ENCODE measurements at places on chromosomes 16 and 17. TPM values are rescaled to one million over a fixed set of nuclear protein-coding genes. Genes with fewer than 3 reads are reported as not detected.

CDH11 gene
- 32.8 TPM for total RNA-seq

GRCh38 chr16:67241008-67241900 is 6.0 kb downstream of the FHOD1 start:
- H3K27me3 ChIP-seq, result no peaks in the 10 kb centered on the region
- H3K27ac ChIP-seq, result peak overlapping the region; percentile 75
- no peaks in the 10 kb centered on the region for H3K36me3 ChIP-seq
- DNase-seq, result no peak

GRCh38 chr17:27939474-27940465 is 46.6 kb upstream of the LYRM9 start:
- H3K4me3 ChIP-seq, result no peak overlapping the region
- no peaks in the 10 kb centered on the region for H3K36me3 ChIP-seq
- no peak for DNase-seq
- H3K27ac ChIP-seq, result no peak overlapping the region
- no peaks in the 10 kb centered on the region for H3K4me1 ChIP-seq
- H3K27me3 ChIP-seq, result no peaks in the 10 kb centered on the region

WNT3 gene
- total RNA-seq, result 7.7 TPM

- no peak for DNase-seq
- no peaks in the 10 kb centered on the region for H3K36me3 ChIP-seq
- no peaks in the 10 kb centered on the region for H3K27me3 ChIP-seq
- H3K4me1 ChIP-seq, result peaks cover 2% of the 10 kb centered on the region
These were observed 2.1 kb downstream of the ITGB4 start for GRCh38 chr17:75723171-75723930.

DNA sequence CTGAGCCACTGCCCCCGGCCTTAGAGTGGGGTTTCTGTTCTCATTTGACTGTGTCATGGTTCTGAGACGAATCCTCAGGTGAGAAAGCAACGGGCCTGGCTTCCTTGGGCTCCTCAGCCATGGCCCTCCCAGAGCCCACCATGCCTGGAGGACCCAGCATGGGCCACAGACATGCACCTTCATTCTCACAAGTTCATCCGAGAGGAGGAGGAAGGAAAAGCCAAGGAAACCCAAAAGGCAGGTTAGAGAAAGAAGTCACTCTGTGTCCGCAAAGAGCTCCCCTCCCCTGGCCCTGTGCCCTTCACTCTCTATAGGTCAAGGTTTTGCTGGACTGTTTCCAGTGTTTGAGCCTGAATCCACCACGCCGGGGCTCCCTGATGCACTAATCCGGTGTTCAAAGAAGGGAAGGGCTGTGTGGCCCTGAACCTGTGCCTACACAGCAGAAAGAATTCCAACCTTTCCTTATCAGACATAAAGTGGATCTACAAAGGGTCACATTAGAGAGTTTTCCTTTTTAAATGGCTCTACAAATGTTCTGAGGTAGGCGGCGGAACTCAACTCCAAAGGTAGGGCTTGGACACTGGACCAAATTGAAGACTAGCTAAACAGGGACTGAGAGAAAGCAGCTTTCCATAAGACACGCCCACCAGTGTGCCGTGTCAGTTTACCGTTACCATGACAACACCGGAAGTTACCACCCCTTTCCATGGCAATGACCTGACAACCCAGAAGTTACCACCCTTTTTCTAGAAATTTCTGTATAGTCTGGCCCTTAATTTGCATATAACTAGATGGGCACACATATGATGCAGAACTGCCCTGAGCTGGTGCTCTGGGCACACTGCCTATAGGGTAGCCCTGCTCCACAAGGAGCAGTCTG is 15.9 kb upstream of the PECAM1 start:
- H3K27me3 ChIP-seq, result no peaks in the 10 kb centered on the region
- no peaks in the 10 kb centered on the region for H3K36me3 ChIP-seq
- no peak overlapping the region for H3K4me3 ChIP-seq
- no peak for DNase-seq
- H3K4me1 ChIP-seq, result peaks cover 23% of the 10 kb centered on the region
- H3K27ac ChIP-seq, result no peak overlapping the region

CBX2 gene
- 30.7 TPM for total RNA-seq

GRCh38 chr16:11135464-11135973 is 120.5 kb downstream of the SOCS1 start:
- H3K36me3 ChIP-seq, result no peaks in the 10 kb centered on the region
- H3K27me3 ChIP-seq, result no peaks in the 10 kb centered on the region
- H3K27ac ChIP-seq, result no peak overlapping the region
- no peak for DNase-seq

DNA sequence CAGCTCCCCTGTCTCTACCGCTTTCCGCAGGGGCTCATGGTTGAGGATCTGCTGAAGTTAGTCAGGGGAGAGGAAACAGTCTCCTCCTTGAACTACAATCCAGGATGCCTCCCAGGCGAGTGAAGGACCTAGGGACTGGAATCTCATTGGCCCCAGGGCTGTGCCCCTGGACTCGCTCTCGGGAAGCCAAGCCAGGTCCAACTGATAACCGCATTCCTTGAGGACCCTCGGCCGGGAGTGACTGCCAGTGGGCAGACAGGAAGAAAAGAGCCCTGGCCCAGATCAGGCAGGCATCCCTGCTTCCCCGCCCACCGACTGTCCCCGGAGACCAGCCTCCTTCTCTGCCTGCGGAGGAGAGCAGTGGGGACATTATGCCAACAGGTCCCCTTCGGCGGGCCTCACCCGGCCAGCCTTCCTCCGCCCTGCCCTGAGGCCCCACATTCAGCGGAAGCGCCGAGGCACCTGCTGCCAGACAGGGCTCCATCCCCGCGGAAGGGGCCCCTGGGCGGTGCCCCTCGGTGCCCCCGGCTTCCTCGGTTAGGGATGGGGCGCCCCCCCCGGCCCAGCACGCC is 776 bp downstream of the LRRC75A start:
- H3K27me3 ChIP-seq, result no peaks in the 10 kb centered on the region
- H3K4me3 ChIP-seq, result peak overlapping the region; percentile 61
- H3K27ac ChIP-seq, result no peak overlapping the region
- H3K36me3 ChIP-seq, result no peaks in the 10 kb centered on the region
- DNase-seq, result no peak

DNA sequence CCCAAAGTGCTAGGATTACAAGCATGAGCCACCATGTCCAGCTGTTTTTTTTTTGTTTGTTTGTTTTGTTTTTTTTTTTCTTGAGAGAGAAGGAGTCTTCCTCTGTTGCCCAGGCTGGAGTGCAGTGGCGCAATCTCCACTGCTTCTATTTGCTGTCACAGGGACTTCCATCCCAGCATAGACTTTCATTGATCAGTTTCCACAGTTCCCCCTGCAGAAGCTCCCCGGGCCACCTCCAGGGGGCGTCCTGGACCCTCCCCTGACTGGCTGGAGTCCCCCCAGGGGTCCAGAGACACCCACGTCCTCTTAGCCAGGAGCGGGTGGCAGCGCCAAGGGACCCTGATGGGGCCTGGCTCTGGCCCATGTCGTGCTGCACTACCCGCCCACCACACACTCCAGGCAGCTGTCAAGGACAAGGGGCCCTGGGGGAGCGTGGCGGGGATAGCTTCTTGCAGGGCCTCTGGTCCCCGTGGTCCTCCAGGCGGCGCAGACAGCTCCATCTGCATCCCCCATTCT is 3.1 kb upstream of the NPW start:
- no peaks in the 10 kb centered on the region for H3K27me3 ChIP-seq

DNA sequence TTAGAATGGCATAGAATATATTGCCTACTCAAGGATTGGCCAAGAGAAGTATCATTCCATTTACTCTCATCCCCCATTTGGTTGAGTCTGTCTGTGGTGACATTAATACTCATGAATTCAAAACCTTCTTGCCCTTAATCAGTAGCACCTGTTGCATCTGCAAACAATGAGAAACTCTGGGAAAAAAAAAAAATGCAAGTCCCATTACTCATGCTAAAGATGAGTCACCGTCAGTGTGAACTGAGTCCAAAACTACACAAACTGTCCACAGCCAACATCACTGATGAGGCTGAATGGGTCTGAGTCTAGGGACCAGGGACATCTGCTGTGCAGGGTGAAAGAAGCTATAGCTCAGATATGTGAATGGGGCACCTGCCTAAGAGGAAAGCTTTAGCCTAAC is 96.9 kb upstream of the ADAMTS18 start:
- no peak overlapping the region for H3K27ac ChIP-seq
- H3K4me1 ChIP-seq, result no peaks in the 10 kb centered on the region
- no peaks in the 10 kb centered on the region for H3K27me3 ChIP-seq
- no peaks in the 10 kb centered on the region for H3K36me3 ChIP-seq
- H3K4me3 ChIP-seq, result no peak overlapping the region
- no peak for DNase-seq

- H3K4me3 ChIP-seq, result no peak overlapping the region
- H3K27me3 ChIP-seq, result no peaks in the 10 kb centered on the region
- peaks cover 7% of the 10 kb centered on the region for H3K4me1 ChIP-seq
- H3K36me3 ChIP-seq, result no peaks in the 10 kb centered on the region
- no peak overlapping the region for H3K27ac ChIP-seq
- no peak for DNase-seq
These were observed 39.7 kb upstream of the GHDC start for GRCh38 chr17:42233994-42234393.

DNA sequence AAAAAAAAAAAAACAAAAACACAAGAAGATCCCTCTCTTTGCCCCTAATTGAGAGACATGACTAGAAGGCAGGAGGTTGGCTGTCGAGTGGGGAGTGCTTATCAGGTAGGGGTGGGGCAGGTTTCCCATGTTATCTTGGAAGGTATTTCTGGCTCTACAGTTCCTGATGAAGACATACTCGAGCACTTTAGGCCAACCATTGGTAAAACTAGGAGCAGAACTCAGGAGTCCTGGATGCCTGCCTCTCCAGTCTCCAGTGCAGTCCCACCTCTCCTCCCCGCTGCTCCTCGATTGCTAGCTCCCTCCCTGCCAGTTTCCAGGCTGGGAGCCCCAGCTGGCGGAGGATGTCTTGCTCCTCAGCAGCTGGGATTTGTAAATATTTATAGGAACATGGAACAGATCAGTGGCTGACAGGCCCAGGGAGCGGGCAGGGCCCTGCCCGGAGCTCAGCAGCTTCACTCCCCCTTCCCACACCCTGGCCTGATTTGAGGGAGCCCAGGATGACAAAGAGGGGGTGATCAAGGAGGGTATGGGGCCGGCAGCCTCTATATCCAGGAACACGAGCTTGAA is 11.4 kb upstream of the C1QL1 start:
- no peak overlapping the region for H3K27ac ChIP-seq
- H3K4me3 ChIP-seq, result no peak overlapping the region
- DNase-seq, result no peak
- H3K27me3 ChIP-seq, result no peaks in the 10 kb centered on the region
- H3K4me1 ChIP-seq, result peaks cover 14% of the 10 kb centered on the region

GRCh38 chr17:78133179-78133951 is 2.8 kb downstream of the TMC8 start:
- H3K36me3 ChIP-seq, result no peaks in the 10 kb centered on the region
- H3K4me1 ChIP-seq, result peaks cover 7% of the 10 kb centered on the region
- H3K27me3 ChIP-seq, result no peaks in the 10 kb centered on the region
- no peak overlapping the region for H3K27ac ChIP-seq
- DNase-seq, result no peak

GRCh38 chr16:83996481-83997252 is 28.6 kb downstream of the NECAB2 start:
- no peak for DNase-seq
- H3K27me3 ChIP-seq, result no peaks in the 10 kb centered on the region
- H3K4me1 ChIP-seq, result no peaks in the 10 kb centered on the region
- no peak overlapping the region for H3K27ac ChIP-seq
- no peaks in the 10 kb centered on the region for H3K36me3 ChIP-seq

DNA sequence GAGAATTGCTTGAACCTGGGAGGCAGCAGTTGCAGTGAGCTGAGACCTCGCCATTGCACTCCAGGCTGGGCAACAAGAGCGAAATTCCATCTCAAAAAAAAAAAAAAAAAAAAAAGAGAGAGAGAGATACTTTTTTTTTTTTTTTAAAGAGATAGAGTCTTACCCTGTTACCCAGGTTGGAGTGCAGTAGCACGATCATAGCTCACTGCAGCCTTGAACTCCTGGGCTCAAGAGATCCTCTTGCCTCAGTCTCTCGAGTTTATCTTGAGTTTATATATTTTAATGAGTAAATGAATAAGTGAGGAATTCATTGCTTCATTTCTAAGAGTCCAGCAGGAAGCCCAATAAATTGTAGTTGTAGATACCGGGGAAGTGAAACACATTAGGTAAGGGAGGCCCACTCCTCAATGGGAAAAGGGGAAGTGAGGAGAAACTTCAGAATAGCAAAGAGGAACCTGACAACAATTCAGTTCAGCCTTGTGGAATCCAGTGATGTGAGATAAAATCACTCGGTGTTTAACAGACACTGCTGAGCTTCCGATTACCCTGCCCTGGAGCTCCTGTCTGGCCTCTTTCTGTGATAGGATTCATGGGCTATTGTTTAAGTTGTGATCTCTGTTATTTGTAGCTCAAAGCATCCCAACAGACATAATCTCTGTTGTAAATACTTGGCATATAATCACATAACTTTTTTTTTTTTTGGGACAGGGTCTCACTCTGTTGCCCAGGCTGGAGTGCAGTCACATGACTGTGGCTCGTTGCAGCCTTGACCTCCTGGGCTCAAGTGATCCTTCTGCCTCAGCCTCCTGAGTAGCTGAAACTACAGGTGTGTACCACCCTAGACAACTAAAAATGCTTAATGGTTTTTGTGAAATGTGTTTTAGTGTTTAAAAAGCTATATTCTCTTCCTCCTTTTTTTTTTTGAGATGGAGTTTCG is 15.8 kb upstream of the ITGAM start:
- no peak overlapping the region for H3K4me3 ChIP-seq
- no peak overlapping the region for H3K27ac ChIP-seq
- H3K4me1 ChIP-seq, result no peaks in the 10 kb centered on the region
- no peak for DNase-seq

- no peaks in the 10 kb centered on the region for H3K36me3 ChIP-seq
- H3K4me3 ChIP-seq, result no peak overlapping the region
- no peak for DNase-seq
- H3K4me1 ChIP-seq, result no peaks in the 10 kb centered on the region
These were observed 37.8 kb upstream of the CSNK2A2 start for GRCh38 chr16:58235663-58236062.

- no peak overlapping the region for H3K27ac ChIP-seq
- DNase-seq, result no peak
- H3K36me3 ChIP-seq, result no peaks in the 10 kb centered on the region
- H3K4me1 ChIP-seq, result no peaks in the 10 kb centered on the region
These were observed 8.2 kb upstream of the GGA2 start for GRCh38 chr16:23518435-23518891.

WNK4 gene
- total RNA-seq, result 1.4 TPM

GRCh38 chr17:9286434-9286833 is 265.1 kb downstream of the NTN1 start:
- no peak for DNase-seq
- no peaks in the 10 kb centered on the region for H3K4me1 ChIP-seq
- no peaks in the 10 kb centered on the region for H3K36me3 ChIP-seq
- H3K27me3 ChIP-seq, result no peaks in the 10 kb centered on the region
- no peak overlapping the region for H3K27ac ChIP-seq

- no peak overlapping the region for H3K4me3 ChIP-seq
- no peak for DNase-seq
- no peaks in the 10 kb centered on the region for H3K4me1 ChIP-seq
- no peak overlapping the region for H3K27ac ChIP-seq
- no peaks in the 10 kb centered on the region for H3K27me3 ChIP-seq
These were observed 158.6 kb downstream of the PMP22 start for GRCh38 chr17:15106540-15106939.

- no peaks in the 10 kb centered on the region for H3K27me3 ChIP-seq
- no peak overlapping the region for H3K27ac ChIP-seq
- DNase-seq, result no peak
- H3K4me3 ChIP-seq, result no peak overlapping the region
- no peaks in the 10 kb centered on the region for H3K4me1 ChIP-seq
- H3K36me3 ChIP-seq, result no peaks in the 10 kb centered on the region
These were observed 9.0 kb upstream of the SLFN12L start for GRCh38 chr17:35546487-35546886.
